ENCODE measurements at places on chromosomes 7 and 10.

DNA sequence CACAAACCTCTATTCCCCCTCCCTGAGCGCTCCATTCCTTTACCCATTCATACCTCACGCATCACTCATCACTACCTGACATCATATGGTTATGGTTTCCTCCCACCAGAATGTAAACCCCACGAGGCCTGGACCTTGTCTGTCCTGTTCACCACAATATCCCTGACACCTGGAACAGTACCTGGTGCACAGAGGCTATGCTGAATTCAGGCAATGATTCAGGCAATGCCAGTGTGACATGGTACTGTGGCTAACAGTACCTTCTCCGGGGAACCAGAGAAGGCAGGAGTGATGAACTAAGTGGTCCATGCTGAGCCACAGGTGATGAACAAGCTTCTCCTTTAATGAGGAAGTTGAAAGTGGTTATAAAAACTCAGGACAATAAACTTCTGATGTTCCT, 202.5 kb upstream of the PLXNA4 start:
- no peak for DNase-seq

DNA sequence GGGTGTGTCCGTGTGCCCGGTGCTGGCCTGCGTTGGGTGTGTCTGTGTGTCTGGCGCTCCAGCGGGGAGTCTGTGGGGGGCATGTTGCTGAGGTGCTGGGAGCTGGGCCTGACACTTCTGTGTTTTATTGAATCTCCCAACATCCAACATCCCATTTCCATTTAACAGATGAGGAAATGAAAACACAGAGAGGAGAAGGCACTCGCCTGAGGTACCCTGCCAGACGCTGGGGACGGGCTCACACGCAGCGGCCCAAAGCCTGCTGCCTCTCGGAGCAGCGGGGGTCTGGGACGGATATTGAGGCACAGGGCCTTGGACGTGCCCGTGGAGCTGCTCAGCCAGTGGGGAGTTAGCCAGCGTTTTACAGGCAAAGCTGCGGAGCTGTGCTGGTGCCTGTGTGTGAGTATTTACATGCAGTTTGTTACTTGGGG, 133.9 kb downstream of the DNAJB6 start:
- no peak for DNase-seq

- DNase-seq, result no peak
These were observed 198.1 kb upstream of the KLF14 start for GRCh38 chr7:130932088-130932487.

DNA sequence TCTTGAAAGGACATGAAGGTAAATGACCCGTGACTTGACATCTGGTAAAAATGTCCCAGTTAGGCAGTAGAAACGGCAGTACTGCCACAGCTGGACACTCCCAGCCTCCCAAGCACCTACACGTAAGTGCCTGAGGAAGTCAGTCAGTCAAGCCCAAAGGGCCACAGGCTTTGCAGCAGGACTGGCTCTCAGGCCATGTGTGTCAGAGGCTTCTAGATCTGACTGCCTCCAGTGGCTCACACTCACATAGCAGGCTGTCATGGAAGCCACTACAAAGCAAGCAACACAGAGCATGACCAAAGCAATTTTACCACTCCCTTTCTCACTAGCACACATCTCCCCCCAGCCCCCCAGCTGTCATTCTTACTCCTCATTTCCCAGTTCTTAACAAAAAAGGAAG, 17.8 kb upstream of the CCNJ start:
- no peak for DNase-seq

DNA sequence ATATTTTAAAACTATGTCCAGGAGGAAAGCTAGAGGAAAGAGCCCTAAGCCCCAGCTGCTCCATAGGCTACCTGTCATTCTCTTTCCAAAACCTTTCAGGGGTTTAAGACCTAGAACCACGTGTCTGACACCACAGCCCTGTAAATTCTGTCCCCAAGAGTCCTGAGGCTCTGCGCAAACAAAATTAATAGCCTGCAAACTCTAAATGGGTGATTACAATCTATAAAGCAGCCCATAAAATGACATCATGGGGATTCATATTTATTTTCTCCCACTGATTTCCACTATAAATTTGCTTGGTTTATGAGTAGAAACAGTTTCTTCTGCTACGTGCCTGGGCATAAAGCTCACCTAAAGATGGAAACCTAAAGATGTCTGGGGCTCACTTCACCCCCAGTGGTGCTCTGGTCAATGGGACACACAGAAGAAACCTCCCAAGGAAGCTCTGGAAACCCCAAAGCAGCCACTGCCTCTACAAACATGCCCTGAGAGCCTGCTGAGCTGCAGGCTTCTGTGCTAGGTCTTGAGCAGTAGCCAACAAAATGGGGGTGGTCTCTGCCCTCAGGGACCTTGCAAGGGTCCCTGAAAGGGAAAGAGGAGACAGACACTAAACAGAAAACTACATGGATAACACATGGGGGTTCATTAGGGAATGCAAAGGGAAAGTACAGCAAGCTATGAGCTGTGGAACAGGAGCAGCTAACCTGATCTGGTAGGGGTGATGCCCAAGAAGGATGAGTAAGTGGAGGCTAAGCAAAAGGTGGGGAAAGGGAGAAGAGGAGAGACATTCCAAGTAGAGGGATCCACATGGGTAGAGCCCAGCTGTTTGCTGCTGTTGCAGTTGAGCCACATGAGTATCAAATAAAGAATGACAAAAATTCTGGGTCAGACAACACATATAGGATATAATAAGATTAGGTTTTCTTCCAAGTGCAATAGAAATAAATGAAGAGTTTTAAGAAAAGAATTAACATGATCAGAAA, 331.7 kb downstream of the KCNMA1 start:
- no peak for DNase-seq

DNA sequence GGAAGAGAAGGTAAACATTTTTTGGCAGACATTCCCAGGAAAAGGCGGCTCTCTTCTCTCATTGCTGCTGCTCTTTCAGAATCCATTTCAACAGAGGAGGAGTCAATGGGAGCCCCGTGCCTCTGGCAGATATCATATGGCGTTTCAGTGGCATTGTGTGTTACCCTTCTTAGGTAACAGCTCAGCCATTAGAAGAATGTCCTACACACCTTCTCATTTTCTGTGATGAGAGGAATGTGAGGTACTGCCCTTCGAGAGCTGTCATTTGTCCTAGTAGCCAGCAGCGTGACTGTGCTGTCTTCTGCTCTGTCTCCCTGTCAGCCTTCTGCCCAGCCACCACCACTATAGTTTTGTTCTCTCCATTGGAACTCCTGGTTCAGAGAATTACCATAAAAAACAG, 102.4 kb downstream of the EGFR start:
- no peak for DNase-seq

GRCh38 chr7:127041689-127042452, 210.9 kb downstream of the GRM8 start:
- DNase-seq, result no peak

GRCh38 chr10:43708262-43708661, 59.6 kb upstream of the ZNF32 start:
- DNase-seq, result no peak

GRCh38 chr7:134193240-134193639, 66.1 kb downstream of the LRGUK start:
- DNase-seq, result no peak

DNA sequence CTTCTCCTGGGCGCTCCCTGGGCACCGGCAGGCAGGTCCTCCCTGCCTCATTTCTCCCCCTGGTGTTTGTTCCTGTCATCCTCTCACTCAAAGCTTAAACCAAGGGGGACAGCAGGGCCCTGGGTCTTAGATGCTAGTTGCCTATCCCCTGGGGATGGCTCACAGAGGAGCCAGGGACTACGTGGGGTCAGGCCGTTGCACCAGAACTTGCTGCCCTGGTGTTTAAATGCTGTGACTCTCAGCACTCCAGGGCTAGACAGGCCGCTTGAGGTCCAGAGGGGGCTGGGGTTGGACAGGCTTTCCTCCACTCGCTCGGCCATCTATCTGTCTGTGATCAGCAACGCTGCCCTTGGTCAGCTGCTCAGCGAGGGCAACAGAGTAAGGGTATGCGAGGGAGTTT, 340.3 kb downstream of the CXCL12 start:
- no peak for DNase-seq

DNA sequence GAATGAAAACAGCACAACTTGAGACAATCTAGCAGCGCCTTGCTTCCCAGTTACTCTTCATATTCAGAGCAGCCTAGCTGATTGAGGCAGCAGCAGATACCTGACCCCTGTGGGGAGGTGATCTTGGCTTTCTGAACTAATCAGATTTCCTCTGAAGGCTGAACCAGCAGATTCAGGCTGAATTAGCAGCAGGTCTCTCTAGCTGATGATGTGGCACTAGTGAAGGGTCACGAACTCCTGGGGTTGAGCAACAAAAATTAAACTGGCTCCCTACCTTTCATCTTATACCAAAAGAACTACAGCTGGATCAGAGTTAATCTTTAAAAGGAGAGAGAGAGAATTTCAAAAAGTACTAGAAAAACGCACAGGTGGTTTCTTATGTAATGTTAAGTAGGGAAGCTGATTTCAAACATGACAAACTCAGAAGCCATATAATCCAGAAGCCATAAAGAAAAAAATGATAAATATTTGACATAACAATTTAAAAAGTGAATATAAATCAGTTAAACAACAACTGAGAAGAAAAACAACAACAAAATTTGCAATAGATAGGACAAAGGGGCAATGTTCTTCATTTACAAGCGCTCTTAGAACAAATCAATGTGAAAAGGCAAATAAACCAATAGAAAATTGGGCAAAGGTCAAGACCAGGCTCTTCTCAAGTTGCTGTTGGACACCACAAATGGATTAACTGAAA, 13.5 kb downstream of the SLC25A13 start:
- no peak for DNase-seq

GRCh38 chr7:24517166-24517565, 56.1 kb upstream of the PALS2 start:
- no peak for DNase-seq

GRCh38 chr7:20021831-20022230, 195.4 kb downstream of the MACC1 start:
- no peak for DNase-seq

DNA sequence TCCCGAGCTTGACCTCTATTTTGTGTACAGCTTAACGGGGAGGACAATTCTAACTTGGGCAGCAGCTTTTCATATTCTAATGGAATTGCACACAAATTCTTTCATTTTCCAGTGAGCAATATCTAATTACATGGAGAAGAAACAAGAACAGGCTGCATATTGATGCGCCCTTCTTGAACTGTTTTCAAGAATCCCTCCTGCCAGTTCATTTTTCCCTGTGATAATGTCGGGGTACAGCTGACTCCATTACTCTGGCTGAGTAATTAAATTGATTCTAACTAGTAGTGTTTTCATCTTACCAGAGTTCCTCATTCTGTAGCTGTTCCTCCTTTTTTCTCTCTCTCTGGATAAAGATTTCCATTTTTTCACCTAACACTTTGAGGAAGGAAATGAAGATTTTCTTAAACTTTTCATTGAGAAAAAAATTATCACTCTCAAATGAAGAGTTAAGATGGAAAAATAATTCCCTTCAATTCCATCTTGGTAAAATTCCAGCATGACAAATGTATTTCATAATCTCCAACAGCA, 190.9 kb downstream of the FANK1 start:
- DNase-seq, result no peak

- DNase-seq, result no peak
These were observed 109.5 kb downstream of the ADRA2A start for GRCh38 chr10:111186358-111186757.

DNA sequence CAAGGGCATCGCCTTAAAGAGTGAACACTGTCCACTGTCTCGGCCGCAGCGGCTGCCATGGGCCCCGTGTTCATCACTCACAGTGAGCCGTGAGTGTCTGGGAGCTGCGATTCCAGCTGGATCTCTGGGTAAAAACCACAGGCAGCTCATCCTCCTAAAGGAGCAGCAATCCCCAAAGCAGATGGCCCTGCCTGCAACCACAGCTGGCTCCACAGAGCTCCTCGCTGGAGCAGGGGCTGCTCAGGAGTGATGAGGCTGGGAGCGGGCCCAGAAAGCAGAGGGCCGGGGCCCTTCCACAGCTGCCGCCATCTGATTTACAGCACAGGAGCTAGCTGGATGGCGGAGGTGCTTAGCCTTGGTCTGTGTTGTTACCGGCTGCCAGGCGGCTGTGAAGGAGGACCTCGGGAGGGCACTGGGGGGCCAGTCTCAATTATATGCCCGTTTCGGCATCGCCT, 6.6 kb upstream of the TMEM184A start:
- peak; percentile 60 for DNase-seq

DNA sequence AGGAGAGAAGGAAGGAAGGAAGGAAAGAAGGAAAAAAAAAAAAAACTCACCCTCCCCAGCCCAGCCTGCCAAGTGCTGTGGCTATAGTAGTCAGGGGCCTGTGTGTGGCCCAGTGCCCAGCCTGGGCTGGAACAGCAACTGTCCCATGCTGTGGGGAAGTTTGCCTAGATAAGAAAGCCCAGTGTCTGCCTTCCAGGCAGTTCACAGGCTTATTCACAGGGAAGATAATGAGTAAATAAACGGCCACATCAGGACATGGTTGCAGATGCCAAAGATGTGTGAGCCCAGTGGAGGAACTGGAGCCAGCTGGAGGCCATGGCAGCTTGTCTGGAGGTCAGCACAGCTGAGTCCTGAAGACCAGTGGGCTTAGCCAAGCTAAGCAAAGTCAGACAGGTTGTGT, 132.4 kb upstream of the FOXK1 start:
- no peak for DNase-seq

- no peak for DNase-seq
These were observed 120.7 kb downstream of the PIP4K2A start for GRCh38 chr10:22593636-22594198.

DNA sequence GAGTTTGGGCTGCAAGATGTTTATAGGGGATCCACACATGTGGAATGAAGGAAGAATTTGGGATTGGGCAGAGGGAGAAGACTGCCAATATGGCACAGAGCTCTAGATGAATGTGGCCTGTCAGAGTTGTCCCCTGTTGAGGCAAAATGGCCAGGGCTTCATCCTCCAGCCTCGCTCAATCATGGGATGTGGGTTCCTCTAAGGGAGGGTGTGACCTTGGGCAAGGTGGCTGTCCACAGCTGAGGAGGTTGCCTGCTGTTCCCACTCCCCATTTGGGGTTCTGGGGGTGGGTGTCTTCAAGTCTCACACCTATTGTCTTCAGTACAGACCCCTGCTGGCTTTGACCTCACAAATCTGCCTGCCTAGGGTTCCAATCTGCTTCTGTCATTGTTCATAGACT, 121.6 kb upstream of the FAM204A start:
- no peak for DNase-seq

- no peak for DNase-seq
These were observed 657.2 kb downstream of the INHBA start for GRCh38 chr7:41045556-41046123.

GRCh38 chr10:81473755-81474154, 401.2 kb upstream of the NRG3 start:
- DNase-seq, result no peak

DNA sequence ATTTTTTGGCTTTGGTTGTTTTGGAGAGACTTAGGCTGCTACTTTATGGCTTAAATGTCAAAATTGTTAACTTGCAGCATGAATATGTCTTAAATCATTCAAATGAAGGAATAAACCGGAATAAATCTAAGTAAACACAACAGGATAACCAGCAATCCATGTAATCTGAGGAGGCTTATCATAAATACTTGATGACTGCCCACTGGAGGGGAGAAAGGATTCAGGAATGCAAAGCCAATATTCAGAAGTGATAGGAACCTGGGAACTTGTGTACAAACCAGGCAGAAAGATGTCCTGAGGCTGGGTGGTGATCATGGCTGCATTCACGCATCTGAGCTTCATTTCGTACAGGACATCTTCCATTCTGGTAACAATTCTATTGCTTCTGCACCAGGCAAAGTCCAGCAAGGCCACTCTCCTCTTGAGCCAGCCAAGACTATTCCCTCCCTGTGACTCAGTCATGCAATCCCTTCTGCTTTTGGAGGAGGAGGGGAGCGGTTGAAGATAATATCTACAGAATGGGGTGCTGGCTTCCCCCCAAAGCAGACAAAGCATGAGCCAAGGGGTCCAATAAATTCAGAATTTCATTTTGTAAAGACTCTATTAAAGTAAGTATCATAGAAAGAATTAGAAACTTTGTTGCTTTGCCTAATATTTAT, 374.5 kb downstream of the PHTF2 start:
- DNase-seq, result no peak
